ENCODE measurements at places on chromosomes 6 and 20. TPM values are rescaled to one million over a fixed set of nuclear protein-coding genes. Genes with fewer than 3 reads are reported as not detected.

ARMH2 gene
- not detected for total RNA-seq

TREML1 gene
- not detected for total RNA-seq

DNA sequence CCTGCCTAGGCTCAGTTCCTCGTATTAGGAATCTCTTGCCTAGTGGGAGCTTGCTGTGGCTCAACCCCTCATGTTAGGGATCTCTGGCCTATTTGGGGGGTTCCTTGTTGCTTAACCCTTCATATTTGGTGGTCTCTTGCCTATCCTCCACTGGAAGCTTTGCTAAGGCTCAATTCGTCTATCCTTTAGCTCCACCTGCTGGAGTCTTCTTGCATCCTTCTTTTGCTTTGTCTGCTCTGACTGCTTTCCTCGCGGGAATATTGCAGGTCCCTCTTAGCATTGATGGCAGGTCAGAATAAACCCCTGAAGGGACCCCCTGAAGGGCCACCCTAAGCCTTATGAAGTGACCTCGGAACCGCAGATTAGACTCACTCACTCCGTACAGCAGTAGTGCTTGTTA is 203.0 kb upstream of the TBX18 start:
- H3K36me3 ChIP-seq, result no peaks in the 10 kb centered on the region
- no peaks in the 10 kb centered on the region for H3K27me3 ChIP-seq
- no peak for DNase-seq
- no peak overlapping the region for H3K27ac ChIP-seq
- no peak overlapping the region for H3K4me3 ChIP-seq

DNA sequence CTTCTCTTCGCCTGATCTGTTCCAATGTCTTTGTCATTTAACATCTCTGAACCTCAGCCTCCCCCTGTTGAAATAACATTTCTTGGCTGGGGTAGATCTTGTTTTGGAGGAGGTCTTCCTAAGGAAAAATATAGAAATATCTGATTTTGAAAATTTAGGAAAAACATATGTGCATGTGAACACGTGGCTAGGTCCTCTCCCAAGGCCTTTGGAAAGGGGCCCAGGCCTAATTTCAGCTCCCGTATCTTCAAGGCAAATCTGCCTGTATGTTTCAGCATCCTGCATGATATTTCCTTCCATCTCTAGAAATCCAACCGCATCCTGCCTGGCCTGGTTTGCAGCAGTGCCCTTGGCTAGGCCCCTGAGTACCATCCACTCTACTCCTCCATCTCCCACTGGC is 261.2 kb downstream of the PHACTR1 start:
- H3K36me3 ChIP-seq, result no peaks in the 10 kb centered on the region
- no peaks in the 10 kb centered on the region for H3K4me1 ChIP-seq
- no peak overlapping the region for H3K27ac ChIP-seq
- no peak overlapping the region for H3K4me3 ChIP-seq
- DNase-seq, result no peak
- no peaks in the 10 kb centered on the region for H3K27me3 ChIP-seq

GRCh38 chr6:154337406-154338005 is 19.1 kb downstream of the IPCEF1 start:
- no peaks in the 10 kb centered on the region for H3K27me3 ChIP-seq
- H3K36me3 ChIP-seq, result no peaks in the 10 kb centered on the region
- H3K4me1 ChIP-seq, result peaks cover 12% of the 10 kb centered on the region
- DNase-seq, result no peak
- no peak overlapping the region for H3K4me3 ChIP-seq

- H3K36me3 ChIP-seq, result peaks cover 10% of the 10 kb centered on the region
- H3K27ac ChIP-seq, result no peak overlapping the region
- no peaks in the 10 kb centered on the region for H3K27me3 ChIP-seq
- DNase-seq, result no peak
- peaks cover 23% of the 10 kb centered on the region for H3K4me1 ChIP-seq
Measured at GRCh38 chr6:15507221-15507620, 155.6 kb downstream of the DTNBP1 start.

Data from astrocyte (in vitro differentiated cells and primary cell).